ENCODE measurements at places on chromosomes 7 and 10.
A peak's percentile ranks its signal among the peaks of the same experiment; 100 is the strongest.

GRCh38 chr10:9786576-9786975 lies 1231.1 kb upstream of the CELF2 start:
- DNase-seq, result no peak

- DNase-seq, result no peak
These were observed 6.5 kb downstream of the SAMD8 start for GRCh38 chr10:75117995-75118394.

- DNase-seq, result no peak
These were observed 52.9 kb downstream of the ELMO1 start for GRCh38 chr7:37395618-37396259.

DNA sequence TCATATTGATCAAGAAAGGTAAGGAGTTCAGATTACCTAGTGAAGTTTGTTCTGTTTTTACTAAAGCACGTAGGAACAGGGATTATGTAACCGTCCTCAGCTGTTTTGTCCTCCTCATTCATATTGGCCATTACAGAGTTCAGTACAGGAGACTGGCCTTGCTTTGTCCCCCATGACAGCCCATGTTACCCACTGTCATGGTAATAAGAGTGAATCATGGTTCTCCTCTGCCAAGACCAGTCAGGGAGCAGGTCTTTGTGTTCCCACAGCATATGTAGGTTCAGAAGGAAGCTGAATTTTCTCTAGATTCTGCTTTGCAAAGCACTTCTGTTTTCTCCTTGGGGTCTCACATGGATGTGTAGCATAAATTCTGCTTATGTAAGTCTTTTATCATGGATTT lies 106.2 kb upstream of the GPR141 start:
- no peak for DNase-seq

- no peak for DNase-seq
These were observed 98.5 kb downstream of the WDR11 start for GRCh38 chr10:120949609-120950031.

- no peak for DNase-seq
These were observed 3.6 kb downstream of the ZSCAN21 start for GRCh38 chr7:100053215-100053614.

DNA sequence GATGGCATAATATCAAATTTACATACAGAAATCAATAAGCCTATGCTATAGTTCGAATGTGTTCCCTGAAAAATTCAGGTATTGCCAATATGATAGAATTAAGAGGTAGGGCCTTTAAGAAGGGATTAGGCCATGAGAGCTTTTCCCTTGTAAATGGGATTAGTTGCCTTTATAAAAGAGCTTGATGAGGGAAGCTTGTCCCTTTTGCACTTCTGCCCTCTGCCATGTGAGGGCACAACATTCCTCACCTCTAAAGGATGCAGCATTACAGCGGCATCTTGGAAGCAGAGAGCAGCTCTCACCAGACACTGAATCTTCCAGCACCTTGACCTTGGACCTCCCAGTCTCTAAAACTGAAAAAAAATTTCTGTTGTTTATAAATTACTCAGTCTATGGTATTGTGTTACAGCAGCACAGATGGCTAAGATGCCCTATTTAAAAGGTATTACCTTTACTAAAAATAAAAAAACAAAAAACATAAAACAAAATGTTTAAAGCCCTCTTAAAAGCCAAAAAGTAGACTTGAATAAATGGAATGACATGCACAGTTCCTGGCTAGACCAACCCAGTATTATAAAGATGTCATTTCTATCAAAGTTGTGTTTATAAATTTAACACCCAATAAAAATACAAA lies 909.6 kb downstream of the REEP3 start:
- no peak for DNase-seq

- no peak for DNase-seq
These were observed 541.0 kb upstream of the FZD8 start for GRCh38 chr10:36183056-36183455.

DNA sequence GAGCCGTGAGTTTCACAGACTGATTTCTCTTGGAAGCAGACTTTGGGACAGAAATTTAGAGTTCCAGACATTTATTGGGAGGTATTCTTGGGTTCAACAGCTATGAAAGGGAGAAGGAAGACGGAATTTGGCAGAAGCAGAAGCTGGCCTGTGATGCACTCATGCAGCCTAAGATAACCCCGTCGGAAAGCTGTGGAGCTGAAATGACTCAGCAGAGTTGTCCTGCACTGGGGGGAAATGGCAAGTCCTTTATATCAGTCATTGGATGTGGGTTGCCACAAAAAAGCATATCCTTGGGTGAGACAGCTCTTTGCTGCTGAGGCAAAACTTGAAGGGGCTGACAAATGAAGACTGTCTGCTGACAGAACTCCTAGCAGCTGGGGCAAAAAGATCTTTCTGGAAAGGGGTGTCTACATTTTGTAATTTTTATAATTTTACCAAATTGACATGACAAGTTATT lies 11.5 kb upstream of the MICU1 start:
- DNase-seq, result peak; percentile 70

DNA sequence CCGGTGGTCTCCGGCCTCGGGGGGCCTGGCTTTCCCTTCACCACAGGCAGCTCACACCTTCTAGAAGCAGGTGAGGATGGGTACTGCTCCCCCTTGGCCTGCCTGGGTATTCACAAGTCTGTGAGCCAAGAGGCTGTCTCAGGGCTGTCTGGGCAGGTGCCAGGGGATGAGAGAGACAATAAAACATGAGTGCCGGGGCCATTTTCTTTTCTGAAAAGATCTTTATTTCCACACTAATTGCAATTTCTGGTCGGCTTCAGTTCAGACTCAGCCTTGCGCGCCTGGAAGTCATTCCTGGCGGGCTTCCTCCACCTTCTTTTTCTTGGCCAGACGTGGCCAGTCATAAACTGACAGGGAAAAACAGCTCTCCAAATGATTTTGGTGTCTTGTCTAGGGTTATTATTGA lies 171.2 kb downstream of the ARHGAP12 start:
- DNase-seq, result peak; percentile 49

DNA sequence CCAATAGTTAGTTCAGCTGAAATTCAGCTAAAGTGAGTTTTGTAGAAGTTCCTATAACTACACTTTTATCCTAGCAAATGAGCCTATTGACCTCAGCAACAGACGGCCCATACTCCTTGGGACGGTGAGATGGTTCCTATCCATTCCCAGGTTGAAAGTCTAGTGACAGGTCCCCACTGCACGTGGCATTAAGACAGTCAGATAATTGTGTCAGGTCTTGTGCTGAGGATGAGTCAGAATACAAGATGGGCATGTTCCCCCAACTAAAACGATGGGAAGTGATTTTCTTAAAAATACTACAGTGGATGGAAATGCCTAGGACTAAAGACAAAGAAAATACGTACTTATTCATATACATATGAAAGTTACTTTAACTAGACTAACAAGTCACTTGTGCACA lies 2.1 kb downstream of the CAV1 start:
- DNase-seq, result no peak

DNA sequence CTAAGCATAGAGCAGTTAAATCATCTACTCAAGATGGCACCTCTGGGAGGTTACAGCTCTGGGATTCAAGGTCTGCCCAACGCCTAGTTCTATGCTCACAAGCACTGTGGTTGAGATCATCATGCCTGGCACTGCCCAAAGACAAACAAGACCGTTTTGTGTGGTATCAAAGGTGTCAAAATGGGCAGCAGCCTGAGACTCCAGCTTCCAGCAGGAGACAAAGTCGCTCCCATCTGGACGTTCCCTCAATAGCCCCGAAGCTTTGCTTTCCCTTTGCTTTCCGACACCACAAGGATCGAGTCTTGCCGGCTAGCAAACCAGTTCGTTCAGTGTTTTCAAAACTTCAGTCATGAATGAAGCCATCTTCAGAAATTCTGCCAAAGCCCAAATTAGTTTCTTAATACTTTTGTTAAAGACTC lies 5.1 kb downstream of the HABP2 start:
- DNase-seq, result no peak

DNA sequence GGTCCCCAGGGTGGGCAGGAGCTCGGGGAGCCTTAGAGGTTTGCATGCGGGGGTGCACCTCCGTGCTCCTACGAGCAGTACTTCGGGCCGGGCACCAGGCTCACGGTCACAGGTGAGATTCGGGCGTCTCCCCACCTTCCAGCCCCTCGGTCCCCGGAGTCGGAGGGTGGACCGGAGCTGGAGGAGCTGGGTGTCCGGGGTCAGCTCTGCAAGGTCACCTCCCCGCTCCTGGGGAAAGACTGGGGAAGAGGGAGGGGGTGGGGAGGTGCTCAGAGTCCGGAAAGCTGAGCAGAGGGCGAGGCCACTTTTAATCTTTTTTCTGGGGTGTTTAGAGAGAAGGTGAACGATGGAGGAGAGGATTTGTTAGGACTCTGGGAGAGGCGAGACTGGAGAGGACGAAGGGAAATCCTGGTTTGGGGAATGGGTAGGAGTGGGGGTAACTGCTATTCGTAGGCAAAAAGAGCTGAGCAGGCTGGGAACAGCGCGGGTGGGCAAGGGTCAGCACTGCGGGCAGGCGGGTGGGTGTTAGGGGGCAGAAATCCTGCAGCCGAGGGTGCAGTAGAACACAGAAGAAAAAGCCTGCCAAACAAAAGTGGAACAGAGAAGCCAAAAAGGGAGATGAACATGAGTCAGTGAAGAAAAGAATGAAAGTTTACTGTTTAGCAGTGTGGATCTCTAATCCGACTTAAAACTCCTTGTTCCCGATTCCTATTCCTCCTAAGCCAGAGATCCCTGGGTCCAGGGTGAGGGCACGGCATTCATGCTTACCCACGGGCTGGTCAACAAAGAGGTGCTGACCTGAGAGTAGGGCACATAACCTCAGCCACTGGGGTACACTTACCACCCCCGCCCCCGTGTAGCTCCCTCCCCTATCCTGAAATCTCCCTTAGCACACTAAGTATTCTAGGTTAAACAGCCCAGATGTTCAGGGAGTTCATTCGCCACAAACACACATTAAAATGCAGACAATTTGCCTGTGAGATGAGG lies 26.9 kb downstream of the PRSS2 start:
- DNase-seq, result no peak

DNA sequence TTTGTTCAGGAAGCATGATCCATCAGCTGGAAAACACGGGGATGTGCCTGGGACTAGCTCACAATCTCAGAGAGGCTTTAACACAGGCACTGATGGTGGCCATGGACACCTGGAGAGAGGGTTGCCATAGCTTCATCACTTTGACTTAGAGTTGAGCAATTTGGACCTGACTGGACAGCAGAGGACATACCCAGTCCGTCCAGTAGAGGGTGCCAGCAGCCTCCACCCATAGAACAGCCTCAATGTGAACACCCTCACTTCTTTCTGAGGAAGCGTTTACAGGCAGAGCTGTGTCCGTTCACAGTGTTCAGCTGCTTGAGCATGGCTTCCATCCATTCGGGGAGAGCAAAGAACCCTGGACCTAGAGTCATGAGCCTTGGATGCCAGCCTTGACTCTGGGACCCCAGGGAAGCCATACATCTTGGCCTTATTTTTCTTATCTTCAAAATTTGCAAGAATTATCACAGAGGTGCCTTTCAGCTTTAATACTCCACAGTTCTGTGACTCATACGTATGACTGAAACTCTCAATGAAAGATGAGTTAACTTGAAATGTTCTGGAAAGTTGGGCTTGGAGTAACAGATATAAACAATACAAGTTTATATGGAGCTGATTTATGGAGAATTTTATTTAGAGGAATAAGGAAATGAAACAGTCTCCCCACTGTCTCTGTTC lies 302.9 kb upstream of the PODXL start:
- DNase-seq, result peak; percentile 36

DNA sequence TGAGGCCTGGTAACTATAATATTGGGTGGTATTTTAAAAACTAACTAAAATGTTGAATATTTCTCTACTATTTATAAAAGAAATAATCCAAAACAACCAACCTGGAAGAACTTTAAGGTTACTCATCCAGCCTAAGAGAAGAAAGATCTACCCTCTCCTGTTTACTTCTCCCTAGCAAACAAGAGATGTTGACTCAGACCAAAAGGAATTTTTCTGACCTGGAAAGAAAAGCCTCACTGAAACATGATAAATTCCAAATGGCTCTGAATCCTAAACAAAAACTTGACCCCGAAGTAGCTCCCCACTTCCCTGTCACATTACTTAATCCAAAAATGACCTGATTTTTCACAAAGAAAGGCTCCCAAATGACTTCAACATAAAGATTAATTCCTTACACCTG lies 101.2 kb downstream of the PARD3 start:
- no peak for DNase-seq

GRCh38 chr10:92695679-92696605 lies 6.2 kb downstream of the HHEX start:
- DNase-seq, result no peak

DNA sequence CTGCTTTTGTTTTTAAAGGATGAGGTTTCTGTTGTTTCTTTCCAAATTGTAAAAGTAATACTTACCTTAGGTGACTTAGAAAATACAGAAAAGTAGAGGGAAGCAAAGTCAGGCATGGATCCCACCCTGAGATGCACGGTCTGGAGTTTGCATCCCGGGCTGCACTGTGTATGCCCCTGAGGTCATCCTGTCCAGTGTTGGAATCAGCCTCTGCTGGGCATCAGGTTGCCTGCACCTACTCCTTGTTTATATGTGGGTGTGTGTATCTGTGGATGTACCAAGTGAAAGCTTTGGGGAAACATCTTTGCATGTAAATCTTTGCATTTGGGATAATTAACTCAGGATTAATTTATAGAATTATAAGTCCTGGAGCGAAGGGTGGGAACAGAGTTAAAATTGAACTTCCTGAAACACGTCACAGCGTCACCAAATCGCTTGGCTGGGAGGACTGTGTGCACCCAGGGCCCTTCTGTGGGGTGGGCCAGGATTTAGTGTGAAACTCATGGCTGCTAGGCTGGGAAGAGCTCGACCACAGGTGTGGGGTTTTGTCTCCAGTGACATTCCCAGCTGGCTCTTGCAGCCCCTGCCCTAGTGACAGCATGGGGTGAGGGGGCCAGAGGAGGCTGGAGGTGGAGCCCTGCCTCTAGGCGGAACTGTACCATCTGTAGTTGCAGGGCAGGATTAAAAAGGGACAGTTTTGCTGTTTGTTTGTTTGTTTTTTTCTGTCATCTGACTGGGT lies 27.9 kb downstream of the GTF2IRD1 start:
- no peak for DNase-seq

DNA sequence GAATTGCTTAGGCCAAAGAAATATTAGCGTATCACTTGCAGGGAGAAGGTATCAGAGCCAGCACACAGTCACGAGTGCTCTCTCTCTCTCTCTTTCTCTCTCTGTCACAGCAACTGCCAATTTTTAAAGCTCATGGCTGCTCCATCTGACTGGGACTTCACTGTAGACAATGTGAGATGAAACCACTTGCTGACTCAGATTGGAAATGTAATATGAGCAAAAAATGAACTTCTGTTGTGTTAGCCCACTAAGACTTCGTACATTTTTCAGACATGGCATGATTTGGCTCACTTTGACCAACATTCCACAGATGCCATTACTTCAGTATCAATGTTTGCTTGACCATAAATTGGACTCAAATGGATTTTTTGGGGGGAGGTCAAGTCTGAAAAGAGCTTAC lies 68.1 kb downstream of the DGKB start:
- peak; percentile 22 for DNase-seq

DNA sequence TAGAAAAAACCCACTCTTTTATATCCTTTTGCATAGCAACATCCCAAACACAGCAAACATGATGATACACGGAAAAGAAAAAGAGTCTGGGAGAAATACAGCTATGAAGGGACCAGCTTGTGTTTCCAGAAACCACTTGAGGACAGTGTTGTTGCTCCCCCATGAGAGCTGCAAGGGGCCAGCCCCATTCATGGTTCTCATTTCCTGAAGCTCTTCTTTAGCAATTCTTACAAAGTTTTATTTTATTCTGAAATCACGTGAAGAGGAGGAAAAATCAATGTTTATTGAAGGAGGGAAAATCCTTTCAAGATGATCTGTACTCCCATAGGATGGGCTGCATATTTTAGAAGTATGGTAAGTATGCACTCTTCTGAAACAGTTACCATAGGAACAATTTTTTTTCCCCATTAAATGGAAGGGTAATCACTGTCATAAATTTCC lies 17.5 kb upstream of the PRTFDC1 start:
- no peak for DNase-seq

Data from heart left ventricle (tissue), 16 donors.